Foreskin fibroblast (primary cell): ENCODE measurements at places on chromosomes 4 and X.

GRCh38 chrX:130682990-130683389, 220.0 kb downstream of the ENOX2 start:
- DNase-seq = peak; percentile 35

GRCh38 chr4:23033796-23034195, 341.1 kb downstream of the GBA3 start:
- no peak for DNase-seq

GRCh38 chrX:112844250-112844649, 3.6 kb upstream of the AMOT start:
- DNase-seq = no peak

GRCh38 chr4:8921465-8921864, 49.8 kb upstream of the HMX1 start:
- DNase-seq = no peak

GRCh38 chr4:41865306-41865980, 69.8 kb upstream of the TMEM33 start:
- no peak for DNase-seq

DNA sequence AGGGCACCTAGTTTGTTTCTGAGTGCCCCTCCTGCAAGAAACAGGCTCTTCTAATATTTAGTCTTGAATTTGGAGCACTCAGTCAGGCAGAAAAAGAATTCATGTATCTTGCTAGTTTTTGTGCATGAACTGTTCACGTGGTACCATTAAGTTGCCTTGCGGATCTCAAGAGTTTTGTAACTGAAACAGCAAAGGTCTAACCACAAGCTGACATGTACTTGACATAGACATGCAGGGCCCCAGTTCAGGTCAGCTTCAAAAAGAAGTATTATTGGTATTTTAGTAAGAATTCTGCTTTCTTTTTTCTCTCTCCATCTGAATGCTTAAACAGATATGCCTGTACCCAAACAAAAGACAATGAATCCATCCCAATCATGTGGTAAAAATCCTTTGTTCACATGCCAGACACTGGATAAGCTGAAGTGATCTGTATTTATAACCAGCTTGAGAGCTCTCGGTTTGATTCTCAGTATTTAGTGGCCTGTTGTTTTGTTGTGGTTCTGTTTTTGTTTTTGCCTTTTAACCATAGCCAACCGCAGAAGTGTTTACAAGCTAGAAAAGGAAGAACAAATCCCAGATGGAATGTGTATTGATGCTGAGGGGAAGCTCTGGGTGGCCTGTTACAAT, 13.0 kb downstream of the RGN start:
- DNase-seq = peak; percentile 42

DNA sequence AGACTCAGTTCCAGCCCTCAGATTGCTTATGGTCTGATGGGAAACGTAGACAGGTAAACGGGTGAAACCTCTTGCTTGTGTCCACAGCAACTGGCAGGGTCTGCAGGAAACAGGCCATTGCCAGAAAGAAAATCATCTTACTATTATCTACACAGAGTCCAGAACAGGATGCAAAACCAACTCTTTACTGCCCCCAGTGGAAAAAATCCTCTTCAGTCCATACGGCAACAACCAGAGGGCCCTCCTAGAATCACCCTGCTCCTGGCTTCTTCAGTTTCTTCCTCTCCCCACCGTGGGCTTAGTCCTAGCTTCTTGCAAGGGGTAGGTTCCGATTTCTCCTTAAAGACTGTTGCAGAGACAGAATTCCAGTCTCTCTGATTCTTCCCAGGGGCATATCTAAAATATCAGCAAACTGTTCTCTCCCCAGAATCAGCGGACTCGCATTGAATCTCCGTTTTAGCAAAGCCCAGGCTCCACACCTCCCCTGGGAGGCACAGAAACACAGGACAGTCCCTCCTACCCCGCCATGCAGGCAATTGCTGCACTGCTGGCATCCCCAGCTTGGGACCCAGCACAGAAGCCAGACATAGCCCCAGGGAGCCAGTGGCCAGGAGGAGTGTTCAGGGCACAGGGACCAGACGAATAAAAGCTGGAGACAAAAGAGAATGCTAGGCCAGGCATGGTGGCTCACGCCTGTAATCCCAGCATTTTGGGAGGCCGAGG, 41.0 kb upstream of the SH3RF1 start:
- peak; percentile 35 for DNase-seq
